ENCODE measurements at places on chromosomes 11 and 22.

DNA sequence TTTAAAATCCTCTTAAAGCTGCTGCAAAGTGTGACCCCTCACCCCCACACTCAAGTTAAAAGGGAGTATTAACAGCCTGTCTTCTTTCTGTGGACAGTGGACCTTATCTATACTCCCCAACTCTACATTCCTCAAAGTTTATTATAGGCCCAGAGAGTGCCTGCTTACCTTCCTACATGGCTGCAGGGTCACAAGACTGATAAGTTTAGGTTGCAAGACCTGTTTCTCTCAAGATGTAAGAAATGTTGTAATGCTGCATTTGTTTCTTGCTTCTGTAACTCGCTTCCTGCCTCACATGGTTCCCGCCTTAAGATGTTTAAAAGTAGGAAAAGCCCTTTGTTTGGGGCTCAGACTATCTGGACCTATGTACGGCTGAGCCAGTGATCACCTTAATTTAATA lies 10.1 kb upstream of the NXPE1 start:
- DNase-seq: peak; percentile 39

- peak; percentile 56 for DNase-seq
These were observed 1.4 kb upstream of the TCN2 start for GRCh38 chr22:30605449-30606110.

DNA sequence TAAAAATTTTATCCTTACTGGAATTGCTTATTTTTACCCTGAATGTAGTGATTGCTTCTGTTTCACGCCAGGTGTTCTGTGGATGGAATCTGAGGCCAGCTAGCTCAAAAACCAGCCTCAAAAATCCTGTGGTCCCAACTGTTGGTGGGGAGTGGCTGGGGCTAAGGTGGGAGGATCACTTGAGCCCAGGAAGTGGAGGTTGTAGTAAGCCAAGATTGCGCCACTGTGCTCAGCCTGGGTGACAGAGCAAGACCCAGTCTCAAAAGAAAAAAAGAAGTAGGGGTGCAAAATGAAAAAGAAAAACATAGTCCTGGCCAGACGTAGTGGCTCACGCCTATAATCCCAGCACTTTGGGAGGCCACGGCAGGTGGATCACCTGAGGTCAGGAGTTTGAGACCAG lies 27.0 kb upstream of the SLC5A1 start:
- no peak for DNase-seq

GRCh38 chr11:126592496-126593410 lies 237.3 kb downstream of the ST3GAL4 start:
- peak; percentile 75 for DNase-seq

GRCh38 chr11:76838678-76839068 lies 22.0 kb upstream of the ACER3 start:
- DNase-seq: peak; percentile 77

- no peak for DNase-seq
These were observed 49.1 kb downstream of the RTN4R start for GRCh38 chr22:20218987-20219386.

DNA sequence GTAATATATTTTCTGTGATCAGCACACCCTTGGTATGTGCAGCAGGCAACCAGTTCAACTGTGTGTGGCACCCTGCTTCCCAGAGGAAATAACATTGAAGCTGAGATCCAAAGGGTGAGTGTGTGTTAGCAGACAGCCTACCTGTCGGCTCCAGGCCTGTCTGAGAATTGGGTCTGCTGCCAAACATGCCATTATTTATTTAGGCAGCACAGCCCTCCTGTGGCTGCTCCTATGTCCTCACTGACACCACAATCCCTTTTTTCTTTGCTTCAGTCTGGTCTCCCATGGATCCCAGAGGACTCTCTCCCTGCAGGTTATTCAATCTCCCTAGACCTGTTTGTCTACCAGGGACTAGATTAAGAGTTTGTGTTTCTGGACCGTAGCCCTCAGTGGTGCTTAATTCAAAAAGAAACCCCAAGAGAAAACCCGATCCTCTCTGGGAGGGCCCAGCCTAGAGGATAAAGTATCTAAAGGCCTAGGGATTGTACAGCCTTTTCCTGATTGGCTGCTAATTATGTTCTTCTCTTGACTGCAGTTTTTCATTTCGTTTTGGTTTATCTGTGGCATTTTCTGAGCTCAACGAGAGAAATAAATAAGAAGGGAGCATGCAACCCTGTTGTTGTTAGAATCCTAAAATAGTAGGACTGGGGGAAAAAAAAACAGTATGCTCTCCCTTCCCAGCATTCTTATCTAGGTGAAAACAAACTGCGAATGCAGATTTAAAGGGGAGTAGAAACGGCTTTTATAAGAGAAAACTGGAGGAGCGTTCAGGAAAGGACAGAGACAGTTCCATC lies 24.1 kb downstream of the KCNE3 start:
- peak; percentile 43 for DNase-seq

DNA sequence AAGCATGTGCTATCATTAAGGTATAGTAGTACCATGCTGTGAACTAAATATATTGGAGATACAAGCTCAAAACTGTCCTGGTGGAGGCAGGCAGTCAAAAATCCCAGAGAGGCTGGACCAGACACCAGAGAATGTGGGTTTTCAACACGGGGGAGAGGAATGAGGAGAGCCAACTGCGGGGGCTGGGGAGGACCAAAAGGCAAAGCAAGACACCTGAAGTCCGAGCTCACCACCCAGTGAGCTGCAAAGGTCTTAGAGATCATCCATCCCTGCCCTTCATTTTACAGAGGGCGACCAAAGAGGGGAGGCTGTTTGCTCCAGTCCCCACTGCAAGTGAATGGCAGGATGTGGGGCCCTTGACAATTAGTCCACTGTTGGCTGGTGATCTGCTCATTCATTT lies 10.0 kb downstream of the RIBC2 start:
- no peak for DNase-seq

- DNase-seq: no peak
These were observed 34.3 kb downstream of the AMOTL1 start for GRCh38 chr11:94802501-94802900.

DNA sequence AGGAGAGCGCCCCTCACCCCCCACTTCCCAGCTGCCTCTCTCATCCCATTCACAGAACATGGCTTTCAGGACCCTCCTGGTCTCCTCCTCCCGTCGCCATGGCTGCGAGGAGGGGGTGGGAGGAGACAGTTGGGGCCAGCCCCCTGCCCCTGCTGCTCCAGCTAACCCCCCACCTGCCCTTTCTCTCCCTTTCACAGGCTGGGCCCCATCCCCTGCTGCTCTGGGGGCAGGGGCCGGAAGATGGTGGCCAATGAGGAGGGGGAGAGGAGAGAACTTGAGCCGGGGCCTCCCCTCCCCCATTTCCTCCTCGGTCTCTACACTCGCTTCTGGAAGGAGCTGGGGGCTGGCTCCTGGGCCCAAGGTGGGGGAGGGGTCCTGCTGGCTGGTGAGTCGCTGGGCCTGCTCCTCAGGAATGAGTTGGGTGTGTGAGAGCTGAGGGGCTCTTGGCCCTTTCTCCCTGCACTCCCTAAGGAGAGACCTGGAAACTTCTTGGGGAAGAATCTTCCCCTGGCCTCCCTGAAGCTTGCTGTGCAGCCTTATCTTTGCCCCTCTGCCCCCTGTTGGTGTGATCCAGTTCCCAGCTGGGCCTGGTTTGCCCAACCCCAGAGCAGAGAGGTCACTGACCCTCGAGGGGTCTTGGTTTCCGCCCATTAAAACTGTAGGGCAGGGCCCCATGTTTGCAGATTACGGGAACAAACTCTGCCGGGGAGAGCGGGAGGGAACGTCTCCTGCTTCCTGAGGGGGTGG lies 10.2 kb downstream of the YPEL4 start:
- DNase-seq: peak; percentile 99

GRCh38 chr11:63099555-63099954 lies 44.5 kb downstream of the SLC22A24 start:
- DNase-seq: no peak

DNA sequence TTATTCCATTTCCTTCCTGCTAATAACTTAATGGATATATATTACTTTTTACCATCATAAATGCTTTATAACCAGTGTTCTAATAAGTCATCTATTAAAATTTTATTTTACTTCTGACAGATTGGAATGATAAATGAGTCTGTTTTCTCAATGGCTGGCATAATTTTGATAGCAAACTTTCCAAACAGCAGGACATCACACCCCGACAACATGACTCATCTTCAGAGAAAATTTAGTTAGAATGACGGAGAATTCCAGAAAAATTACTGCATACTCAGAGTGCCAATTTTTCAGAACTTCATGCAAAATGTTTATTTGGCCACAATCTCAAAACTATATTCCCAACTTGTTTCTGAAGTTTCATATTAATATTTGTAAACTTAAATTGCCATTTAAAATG lies 174.4 kb downstream of the SWAP70 start:
- no peak for DNase-seq

- no peak for DNase-seq
These were observed 611.9 kb downstream of the TBC1D22A start for GRCh38 chr22:47374273-47374771.

- no peak for DNase-seq
These were observed 213.6 kb downstream of the DYNC2H1 start for GRCh38 chr11:103322821-103323220.

DNA sequence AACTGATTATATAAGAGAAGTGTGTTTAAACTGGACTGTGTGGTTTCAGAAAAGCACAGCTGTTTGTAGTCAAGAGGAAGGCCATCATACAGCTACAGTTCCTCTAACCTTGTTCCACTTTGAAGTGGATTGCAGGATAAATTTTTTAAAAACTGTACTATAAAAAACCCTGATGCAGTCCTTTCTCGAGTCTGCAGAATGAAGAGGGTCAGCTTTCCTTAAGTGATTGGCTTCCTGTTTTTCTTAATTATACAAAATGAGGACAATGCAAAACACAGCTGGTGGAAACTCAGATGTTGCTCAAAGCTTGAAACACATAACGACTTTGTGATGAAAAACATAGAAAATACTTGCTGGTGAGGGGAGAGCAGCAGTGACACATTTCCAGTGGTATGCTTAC lies 1060.5 kb downstream of the DLG2 start:
- no peak for DNase-seq

- no peak for DNase-seq
These were observed 60.0 kb downstream of the BTG4 start for GRCh38 chr11:111452146-111452545.

- DNase-seq: peak; percentile 32
These were observed 11.0 kb downstream of the IL17REL start for GRCh38 chr22:50001388-50002231.

GRCh38 chr22:47166033-47166404 lies 403.6 kb downstream of the TBC1D22A start:
- DNase-seq: no peak

GRCh38 chr11:24238771-24239645 lies 257.8 kb upstream of the LUZP2 start:
- no peak for DNase-seq

- peak; percentile 78 for DNase-seq
These were observed 2.5 kb downstream of the TCN2 start for GRCh38 chr22:30609260-30610185.

DNA sequence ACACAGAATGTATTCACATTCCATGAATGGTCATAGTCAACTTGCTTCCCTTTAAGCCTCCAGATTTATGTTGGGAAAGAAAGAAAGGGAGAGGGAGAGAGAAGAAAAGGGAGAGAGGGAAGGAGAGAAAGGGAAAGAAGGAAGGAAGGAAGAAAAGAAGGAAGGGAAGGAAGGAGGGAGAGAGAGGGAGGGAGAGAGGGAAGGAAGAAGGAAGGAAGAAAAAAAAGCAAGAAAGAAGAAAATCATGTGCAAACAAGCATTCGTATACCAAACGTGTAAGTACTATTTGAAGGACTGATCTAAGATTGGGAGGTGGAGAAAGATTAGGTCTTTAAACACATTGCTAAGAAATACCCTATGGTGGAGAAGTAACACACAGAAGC lies 23.9 kb upstream of the ARHGAP20 start:
- DNase-seq: no peak

- no peak for DNase-seq
These were observed 307 bp upstream of the MRPL16 start for GRCh38 chr11:59810911-59811259.
